AG04449 (cell line): ENCODE measurements at places on chromosomes 12 and 14.
A peak's percentile ranks its signal among the peaks of the same experiment; 100 is the strongest.

DNA sequence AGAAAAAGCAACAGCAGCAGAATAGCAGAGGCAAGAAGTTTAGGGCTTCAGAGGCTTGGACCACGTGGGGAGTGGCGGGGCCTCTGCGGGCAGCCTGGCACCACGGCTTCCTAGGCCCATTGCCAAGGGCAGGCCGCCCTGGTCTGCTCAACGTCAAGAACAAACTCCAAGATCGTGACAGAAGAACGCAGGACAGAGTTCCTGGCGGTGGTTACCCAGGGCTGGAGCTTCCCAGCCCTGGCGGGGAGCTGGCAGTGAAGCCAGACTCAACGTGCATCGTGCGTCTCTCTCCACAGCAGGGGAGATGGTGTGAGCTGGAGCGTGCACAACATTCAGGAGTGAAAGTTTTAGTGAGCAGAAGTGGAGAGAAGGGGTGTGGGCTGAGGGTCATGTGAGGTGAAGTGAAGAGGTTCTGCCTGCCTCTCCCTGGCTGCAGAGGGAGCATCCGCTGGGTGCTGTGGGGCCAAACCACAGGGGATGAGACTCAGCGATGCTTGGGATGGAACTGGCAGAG, 13.9 kb upstream of the CACNA2D4 start:
- DNase-seq, result no peak

- DNase-seq, result no peak
Measured at GRCh38 chr12:52874573-52875435, 26.0 kb upstream of the KRT78 start.

DNA sequence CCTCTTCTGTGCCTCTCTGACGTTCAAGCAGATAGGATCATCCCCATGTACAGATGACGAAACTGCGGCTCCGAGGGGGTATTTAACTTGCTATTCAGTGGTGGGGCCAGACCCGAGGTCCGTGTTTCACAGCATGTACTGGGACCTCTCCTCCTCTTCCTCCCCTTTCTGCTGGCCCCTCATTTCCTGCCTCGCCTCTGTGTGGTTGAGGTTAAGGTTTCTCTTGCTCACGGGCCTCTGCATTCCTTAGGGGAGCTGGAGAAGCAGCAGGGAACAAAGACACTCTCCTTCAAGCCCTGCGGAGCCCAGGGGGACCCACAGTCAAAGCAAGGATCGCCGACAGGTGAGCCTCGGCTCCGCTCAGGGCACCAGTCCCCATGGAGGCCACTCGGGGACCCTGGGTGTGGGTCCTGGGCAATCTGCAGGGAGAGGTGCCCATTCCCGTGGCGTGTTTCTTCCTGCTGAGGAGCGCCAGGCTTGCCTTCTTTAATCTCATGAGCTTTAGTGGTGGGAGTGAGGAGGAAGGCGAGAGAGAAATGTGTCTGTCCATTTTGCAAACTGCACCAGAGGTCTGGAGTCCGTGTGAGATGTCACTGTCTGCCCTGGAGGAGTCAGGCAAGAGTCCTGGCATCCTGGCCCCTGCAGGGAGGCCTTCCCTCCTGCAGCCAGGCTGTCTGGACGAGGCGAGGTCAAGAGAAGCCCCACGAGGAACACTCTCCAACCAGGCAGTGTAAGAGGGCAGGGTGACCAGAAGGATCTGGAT, 45.0 kb downstream of the SLC6A12 start:
- DNase-seq, result no peak

GRCh38 chr12:71973687-71974086, 35.0 kb downstream of the TPH2 start:
- no peak for DNase-seq

DNA sequence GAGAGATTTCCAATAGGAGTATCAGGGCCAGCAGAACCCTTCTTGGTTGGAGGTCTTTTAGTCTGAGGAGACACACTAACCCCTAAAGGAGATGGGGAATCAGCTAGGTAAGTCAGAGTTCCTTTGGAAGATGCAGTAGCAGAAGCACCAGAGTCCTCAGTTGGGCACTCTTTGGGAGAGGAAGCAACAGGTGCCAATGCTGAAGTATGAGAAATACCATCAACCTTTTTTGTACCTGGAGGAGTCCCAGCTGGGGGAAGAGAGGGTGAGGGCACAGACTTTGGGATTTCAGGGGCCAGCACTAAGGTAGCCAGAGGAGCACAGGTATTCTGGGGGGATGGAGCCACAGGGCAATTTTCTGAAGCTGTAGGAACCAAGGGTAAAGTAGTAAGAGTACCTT, 6.0 kb downstream of the NACA start:
- no peak for DNase-seq

GRCh38 chr12:70950451-70950850, 29.9 kb upstream of the PTPRR start:
- no peak for DNase-seq

- no peak for DNase-seq
Measured at GRCh38 chr14:30996892-30997659, 28.4 kb upstream of the AP4S1 start.

GRCh38 chr12:128644664-128645296, 179.0 kb downstream of the SLC15A4 start:
- no peak for DNase-seq

GRCh38 chr12:39429809-39430208, 13.1 kb downstream of the KIF21A start:
- DNase-seq, result no peak

- no peak for DNase-seq
Measured at GRCh38 chr14:33551963-33552362, 398.9 kb downstream of the EGLN3 start.

DNA sequence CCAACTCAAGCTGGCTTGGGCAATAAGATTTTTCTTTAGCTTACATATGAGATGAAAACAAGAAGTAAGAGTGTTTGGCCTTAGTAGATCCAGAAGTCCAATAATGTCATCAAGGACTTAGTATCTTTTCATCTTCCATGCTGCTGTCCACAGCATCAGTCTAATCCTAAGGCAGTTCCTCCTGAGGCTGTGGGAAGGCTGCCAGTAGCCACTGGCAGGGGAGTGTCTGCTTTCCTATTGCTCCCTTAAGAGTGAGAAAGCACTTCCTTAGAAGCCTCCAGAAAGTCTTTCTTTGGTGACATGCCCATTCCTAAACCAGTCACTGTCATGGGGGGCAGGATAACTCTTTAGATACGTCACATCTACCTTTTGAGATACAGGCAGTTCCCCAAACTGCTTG, 317.7 kb downstream of the BMP4 start:
- DNase-seq, result no peak

DNA sequence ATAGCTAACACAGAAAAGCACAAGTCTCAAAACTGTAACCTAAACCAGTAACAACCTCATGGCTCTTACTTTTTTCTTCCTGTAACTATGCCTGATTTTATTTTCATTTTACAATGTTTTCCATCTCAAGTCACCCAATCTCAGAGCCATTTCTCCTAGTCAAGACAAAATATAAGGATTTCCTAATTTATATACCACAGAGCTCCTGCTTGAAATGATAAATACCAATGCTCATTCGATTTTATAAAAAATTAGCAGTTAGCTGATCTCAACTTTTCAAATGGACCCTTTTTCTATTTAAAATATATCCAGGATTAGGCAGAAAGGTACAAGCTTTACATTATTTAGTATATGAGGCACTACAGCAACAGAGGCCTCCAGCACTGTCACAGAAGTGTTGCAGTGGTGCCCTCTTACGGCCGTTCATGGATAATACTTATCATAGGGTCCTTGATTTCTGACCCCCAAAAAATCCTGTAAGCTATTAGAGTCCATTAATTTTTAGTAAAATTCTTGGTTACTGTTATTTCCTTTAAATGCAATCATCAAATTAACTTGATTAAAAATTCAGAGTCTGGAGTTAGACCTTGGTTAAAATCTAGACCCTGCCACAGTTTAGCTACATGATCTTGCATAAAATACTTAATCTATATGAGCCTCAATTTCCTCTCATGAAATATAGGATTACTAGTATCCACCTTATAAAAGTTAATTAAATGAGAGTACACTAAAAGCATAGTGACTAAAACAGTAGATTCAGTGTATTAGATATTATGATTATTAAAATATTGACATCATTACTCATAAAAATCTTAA, 68.3 kb downstream of the SEC23A start:
- no peak for DNase-seq

- DNase-seq, result no peak
Measured at GRCh38 chr14:34983786-34984185, 994 bp downstream of the SRP54 start.

DNA sequence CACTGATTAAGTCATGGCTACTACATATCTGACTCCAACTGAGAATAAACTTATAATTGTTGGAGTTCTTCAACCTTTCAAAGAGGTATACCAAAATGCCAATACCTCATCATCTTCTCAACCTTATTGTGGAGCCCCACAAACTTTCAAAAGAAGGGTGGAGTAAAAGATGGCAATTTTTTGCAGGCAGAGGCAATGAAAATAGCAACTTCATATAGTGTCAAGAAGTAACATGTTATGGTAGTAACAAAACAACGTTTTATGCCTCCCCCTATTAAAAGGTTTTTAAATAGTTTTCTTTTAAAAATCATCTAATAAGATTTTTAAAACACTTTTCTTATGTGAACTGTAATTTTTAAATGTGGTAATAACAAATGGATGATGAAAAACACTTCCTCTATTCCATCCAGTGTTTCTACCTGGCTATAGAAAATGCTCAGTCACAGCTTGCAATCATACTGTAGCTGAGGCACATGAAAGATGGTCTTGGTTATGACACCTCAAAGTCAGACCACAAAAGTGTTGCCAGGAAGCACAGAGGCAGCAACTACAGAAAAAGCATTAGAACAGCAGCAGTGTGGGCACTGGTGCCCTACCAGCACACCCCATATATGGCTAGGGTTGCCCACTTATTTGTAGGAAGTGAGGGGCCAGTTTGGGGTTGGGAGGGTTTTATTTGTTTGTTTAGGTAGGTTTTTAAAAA, 7.0 kb downstream of the PPP1R12A start:
- no peak for DNase-seq

- DNase-seq, result no peak
Measured at GRCh38 chr12:47158792-47159191, 79.0 kb upstream of the AMIGO2 start.

GRCh38 chr14:24296341-24297157, 3.0 kb downstream of the DHRS1 start:
- peak; percentile 79 for DNase-seq

DNA sequence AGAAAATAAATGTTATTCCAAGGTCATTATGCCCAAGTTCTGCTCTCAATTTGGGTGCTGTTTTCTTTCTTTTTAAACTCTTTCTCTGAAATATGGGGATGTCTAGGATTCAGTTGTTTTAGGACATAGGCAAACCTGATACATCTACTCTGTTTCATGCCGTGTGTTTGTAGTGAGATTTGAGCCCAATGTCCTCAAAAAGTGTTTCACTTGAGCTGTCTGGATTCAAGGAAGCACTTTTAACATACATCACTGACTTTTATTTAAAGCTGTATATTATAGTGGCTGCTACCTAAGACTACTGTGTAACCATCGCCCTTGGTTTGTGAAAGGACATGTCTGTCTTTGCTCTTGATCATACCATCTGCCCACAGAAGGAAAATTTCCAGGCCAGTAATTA, 709.3 kb upstream of the STXBP6 start:
- DNase-seq, result no peak

DNA sequence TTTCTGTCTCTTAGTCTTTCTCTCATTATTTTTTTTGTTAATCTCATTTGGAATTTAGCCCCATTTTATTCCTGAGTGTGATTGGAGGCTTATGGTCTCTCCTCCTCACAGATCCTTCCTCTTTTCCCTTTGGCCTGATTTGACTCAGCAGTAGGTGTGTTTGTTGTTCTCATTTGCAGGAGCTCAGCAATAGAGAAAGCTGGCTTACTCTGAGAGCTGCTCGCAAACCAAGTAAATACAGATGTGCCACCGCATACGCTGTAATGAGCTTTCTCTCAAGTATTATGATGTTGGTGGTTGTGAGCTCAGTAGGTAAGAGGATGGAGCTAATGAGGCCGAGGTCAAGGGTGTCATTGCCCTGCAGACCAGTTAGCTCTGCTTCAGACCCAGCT, 206.5 kb downstream of the ETV6 start:
- DNase-seq, result no peak

- DNase-seq, result no peak
Measured at GRCh38 chr14:99581374-99581773, 22.6 kb downstream of the CCDC85C start.

- DNase-seq, result no peak
Measured at GRCh38 chr12:2374092-2374906, 321.5 kb downstream of the CACNA1C start.

DNA sequence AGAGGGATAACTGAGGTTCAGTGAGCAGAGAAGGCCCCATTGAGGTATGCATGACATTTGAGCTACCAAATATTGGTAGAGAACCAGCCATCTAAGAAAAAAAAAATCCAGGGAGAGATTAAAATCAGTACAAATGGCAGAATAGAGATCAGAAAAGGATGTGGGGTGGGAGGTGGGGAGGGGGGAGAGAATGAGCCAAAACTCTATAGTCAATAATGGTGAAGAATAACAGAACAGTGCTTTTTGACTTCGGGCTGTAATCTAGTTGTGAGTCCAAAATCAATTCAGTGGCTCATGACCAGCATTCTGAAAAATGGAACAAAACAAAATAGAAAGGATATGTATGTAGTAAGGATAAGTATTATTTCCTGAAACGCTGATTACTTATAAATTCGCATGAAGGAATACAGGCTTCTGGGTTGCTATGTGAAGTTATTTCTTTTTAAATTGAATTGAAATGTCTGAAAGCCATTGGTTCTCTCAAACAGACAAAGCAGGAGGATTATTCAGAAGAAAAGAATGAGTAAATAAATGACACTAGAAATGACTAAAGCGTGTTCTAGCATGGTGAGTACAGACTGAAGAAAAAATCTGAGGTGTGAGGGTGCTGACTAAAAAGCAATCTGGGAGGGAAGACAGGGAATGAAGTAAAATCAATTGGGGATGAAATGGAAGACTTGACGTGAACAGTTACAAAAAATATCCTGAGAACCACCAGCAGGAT, 72.4 kb downstream of the ATP2B1 start:
- DNase-seq, result no peak

GRCh38 chr12:67940780-67941243, 48.4 kb upstream of the IFNG-AS1 start:
- no peak for DNase-seq

DNA sequence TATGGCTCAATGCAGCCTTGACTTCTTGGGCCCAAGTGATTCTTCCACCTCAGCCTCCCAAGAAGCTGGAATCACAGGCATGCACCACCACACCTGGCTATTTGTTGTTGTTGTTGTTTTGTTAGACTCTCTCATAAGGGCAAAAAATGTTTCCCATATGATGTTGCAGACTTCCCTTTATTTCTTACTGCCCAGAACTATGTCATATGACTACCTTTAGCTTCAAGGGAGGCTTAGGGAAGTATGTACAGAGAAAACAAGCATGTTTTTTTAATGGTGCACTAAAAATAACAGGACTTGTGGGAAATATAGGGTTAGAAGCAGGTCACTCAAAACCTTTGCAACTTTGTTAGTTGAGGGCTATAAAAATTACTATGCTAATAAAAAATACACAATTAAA, 4.3 kb upstream of the GPR19 start:
- no peak for DNase-seq

DNA sequence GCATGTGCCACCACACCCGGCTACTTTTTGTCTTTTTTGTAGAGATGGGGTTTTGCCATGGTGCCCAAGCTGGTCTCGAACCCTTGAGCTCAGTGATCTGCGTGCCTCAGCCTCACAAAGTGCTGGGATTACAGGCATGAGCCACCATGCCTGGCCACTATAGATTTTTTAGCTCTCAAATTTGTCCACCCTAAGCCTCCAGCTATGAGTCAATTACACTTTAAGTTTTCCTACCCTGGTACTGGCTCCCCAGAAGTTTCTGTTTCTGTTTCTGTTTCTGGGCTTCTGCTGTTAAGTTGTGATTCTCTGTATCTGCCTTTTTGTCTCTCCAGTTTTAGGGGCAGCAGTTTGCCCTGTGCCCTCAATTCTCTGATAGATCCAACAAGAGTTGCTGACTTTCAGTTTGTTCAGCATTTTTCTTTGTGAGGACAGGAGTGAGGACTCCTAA, 4.4 kb upstream of the TINF2 start:
- no peak for DNase-seq
